ENCODE measurements at places on chromosomes 5 and 9.

DNA sequence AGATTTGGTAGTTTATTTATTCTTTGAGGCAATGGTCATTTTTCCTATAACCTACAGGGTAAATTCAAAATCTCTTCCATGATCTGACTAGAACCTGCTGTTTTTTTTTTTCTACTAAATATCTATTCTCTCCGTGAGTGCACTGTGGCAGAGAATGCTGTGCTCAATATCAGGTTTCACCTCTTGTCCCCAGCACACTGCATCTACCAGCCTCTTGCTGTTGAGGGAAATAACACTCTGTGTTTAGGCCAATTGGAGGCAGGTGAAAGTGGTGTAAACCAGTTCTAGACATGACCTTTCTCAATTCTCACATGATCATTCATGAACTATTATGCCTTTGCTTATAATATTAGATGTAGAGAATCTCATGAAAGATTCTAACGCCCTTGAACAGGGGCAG is 2365.9 kb downstream of the MAT2B start:
- no peak for DNase-seq

GRCh38 chr5:61653807-61654580 is 321.9 kb downstream of the ZSWIM6 start:
- no peak for DNase-seq

GRCh38 chr5:140345919-140346347 is 470 bp downstream of the HBEGF start:
- DNase-seq, result no peak

DNA sequence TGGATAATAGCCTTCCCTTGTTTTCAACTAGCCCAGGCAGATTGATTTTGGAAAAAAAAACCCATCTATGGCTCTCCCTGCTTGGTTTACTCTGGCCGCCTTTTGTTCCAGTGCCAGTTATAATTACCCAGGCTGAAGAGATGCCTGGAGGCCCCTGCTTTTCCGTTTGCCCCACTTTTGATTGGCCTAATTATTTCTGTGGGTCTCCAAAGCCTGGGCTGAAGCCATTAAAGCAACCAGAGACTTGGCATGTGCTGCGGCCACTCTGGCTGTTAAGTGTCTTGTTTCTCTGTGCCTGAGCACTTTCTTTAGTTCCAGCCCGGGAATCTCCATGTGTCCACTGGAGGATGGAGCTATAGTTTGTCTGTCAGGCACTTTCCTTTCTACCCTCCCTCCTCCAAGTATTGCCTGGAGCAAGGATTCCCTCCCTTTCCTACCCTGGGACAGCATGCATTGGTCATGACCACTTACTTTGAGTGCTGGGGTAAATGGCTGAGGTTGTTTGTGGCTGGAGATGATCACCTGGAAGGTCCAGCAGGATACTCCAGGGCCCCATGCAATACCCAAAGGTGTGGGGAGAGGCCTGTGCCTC is 105.1 kb upstream of the CTSL start:
- DNase-seq, result no peak

- DNase-seq, result no peak
These were observed 608.6 kb upstream of the DAB2 start for GRCh38 chr5:40033411-40033810.

GRCh38 chr5:115806986-115807653 is 9.3 kb downstream of the CDO1 start:
- DNase-seq, result no peak

GRCh38 chr5:135891268-135891667 is 4.4 kb downstream of the IL9 start:
- no peak for DNase-seq

DNA sequence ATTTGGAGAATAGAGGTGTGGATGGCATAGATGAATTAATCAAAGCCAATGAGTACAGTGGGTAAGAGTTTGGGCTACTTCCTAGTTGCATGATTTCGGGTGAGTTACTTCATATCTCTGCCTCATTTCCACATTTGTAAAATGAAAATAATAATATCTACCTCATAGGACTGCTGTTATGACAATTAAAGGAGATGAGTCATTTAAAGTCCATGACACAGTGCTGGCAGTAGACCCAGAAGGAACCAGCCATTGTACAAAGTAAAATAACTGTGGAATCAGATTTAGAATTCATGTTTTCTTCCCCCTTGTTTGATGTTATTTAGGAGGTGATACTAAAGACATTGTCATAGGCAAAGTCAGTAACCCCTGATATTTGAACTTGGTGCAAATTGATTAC is 139.5 kb upstream of the SLC27A6 start:
- no peak for DNase-seq

DNA sequence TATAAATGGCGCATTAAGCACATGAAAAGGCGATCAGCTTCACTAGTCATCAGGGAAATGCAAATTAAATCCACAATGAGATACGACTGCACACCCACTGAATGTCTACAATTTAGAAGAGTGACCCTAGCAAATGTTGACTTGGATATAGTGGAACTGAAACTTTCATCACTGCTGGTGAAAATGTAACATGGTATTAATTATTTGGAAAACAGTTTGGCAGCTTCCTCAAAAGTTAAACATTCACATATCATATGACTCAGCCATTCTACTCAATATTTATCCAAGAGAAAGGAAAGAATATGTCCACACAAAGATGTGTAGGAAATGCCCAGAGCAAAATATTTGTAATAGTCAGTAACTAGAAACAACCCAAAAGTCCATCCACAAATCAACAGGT is 146.5 kb downstream of the LPAR1 start:
- no peak for DNase-seq

DNA sequence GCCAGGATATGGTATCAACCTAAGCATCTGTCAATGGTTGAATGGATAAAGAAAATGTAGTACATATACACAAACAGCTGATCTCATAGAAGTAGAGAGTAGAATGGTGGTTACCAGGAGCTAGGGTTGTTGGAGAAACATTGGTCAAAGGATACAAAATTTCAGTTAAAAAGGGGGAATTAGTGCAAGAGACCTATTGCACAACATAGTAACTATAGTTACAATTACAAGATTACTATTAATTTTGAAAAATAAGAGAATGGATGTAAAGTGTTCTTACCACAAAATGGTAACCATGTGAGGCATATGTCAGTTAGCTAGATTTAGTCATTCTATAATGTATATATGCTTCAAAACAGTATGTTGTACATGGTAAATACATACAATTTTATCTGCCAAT is 28.8 kb upstream of the ELOVL7 start:
- no peak for DNase-seq

DNA sequence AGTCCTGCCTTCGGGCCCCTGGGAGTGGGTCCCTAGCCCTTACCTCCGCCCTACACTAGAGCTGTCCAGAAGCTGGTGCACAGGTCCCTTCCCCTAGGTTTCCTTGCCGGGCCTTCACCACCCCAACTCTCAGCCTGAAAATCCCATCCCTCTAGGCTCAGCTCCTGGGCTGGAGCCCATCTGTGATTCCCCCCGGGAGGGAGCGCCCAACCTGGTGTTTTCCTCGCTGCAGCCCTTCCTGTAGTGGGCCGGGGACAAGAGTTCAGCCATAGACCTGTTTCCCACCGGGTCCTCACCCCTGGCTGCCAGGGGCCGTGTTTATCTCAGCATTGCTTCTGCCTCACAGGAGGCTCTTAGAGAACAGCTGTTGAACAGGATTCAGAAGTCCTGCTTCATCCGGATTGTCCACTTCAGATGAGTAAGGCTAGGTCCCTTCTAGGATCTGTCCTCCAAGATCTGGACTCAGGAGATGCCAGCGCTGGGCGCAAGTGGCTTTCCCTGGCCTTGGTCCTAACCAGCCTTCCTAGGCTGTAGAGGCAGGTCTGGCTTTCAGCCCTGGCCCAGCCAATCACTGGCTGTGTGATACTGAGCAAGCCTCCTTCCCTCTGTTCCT is 965 bp downstream of the GLIPR2 start:
- DNase-seq, result no peak

DNA sequence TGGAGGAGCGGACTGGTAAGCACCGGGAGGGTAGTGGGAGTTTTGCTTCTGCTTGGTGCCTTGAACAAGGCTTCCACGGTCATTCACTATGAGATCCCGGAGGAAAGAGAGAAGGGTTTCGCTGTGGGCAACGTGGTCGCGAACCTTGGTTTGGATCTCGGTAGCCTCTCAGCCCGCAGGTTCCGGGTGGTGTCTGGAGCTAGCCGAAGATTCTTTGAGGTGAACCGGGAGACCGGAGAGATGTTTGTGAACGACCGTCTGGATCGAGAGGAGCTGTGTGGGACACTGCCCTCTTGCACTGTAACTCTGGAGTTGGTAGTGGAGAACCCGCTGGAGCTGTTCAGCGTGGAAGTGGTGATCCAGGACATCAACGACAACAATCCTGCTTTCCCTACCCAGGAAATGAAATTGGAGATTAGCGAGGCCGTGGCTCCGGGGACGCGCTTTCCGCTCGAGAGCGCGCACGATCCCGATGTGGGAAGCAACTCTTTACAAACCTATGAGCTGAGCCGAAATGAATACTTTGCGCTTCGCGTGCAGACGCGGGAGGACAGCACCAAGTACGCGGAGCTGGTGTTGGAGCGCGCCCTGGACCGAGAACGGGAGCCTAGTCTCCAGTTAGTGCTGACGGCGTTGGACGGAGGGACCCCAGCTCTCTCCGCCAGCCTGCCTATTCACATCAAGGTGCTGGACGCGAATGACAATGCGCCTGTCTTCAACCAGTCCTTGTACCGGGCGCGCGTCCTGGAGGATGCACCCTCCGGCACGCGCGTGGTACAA is 556 bp downstream of the PCDHGC3 start:
- no peak for DNase-seq

- DNase-seq, result no peak
These were observed 72.5 kb downstream of the AP3B1 start for GRCh38 chr5:78221964-78222451.

DNA sequence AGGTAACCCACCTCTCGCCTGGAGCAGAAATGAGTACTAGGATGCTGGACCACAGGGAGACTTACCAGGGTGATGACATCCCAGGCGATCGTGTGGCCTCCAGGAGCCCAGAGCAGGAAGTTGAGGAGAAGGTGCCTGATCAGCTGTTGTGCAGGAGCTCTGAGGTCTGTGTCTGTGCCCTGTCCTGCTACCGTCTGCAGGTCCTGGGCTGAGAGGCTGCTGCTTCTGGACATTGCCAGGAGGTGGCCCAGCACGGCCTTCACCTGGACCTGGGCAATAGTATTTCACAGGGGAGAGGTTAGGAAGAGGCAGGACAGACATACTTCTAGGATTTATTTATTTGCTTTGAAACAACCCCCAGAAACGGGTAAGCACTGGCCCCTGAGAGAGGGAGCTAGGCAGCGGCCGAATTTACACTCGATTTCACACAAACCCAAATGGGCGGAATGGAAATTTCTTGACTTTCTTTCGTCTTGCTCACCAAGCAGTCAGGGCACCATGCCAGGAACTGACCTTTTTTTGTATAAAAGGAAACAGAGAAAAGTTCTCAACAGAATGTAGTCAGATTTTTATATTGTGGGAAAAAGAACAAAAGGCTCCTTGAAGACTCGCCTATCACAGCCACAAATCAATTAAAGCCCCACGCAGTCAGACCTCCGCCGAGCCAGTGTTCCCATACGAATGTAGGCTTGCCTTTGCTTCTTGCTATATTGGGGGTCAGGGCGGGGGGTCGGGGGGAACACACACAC is 210.3 kb downstream of the FANCC start:
- no peak for DNase-seq

GRCh38 chr9:3337515-3338225 is 188.1 kb downstream of the RFX3 start:
- DNase-seq, result no peak

GRCh38 chr5:39424736-39425637 is at the start of gene DAB2:
DAB2 (minus strand) TSS chr5:39424980; CDS start chr5:39394320, 30,660 bp downstream.
- peak; percentile 74 for DNase-seq

GRCh38 chr9:124776954-124777648 is at the start of gene OLFML2A:
OLFML2A (plus strand) TSS chr9:124777133; CDS start chr9:124777271, 138 bp downstream.
- no peak for DNase-seq

DNA sequence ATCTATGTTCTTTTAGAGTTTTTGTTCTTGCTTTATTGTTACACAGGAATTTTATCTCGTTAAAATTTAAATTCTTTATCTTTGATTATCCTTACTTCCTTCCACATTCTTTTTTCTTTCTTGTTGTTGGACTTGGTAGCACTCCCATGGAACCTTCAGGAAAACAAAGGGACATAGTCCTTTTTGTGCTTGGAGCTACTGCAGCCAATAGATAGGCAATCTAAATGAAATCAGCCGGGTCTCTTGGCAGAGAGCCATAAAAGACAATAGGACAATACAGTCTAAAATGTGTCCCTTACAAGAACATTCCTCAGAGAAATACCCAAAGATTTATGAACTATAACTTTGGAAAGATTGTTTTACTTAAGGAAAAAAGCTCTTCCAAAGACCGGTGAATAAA is 548.1 kb upstream of the C9orf72 start:
- DNase-seq, result no peak

- DNase-seq, result no peak
These were observed 271.5 kb downstream of the ADGRV1 start for GRCh38 chr5:90830058-90830457.

GRCh38 chr9:127022913-127023660 is 99.3 kb downstream of the ANGPTL2 start:
- no peak for DNase-seq

DNA sequence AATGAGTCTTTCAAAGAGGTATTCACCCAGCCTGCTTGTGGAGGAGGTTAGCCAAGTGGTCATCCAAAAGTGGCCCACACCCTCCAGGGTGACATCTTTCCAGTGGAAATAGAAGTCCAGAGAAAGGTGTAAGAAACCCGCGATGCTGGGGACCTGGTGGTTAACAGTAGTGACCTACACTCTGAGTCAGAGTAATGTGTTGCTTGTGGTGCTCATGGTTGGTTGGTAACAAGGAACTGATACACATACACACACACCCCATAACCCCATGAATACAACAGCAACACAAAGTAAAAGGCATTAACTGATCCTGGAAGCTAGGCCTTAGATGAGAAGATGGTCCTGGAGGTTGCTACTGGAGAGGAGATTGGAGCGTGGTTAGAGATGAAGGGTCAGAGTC is 26.9 kb downstream of the MRPS30 start:
- no peak for DNase-seq

- DNase-seq, result no peak
These were observed 264.7 kb downstream of the TRIM32 start for GRCh38 chr9:116951588-116952435.

DNA sequence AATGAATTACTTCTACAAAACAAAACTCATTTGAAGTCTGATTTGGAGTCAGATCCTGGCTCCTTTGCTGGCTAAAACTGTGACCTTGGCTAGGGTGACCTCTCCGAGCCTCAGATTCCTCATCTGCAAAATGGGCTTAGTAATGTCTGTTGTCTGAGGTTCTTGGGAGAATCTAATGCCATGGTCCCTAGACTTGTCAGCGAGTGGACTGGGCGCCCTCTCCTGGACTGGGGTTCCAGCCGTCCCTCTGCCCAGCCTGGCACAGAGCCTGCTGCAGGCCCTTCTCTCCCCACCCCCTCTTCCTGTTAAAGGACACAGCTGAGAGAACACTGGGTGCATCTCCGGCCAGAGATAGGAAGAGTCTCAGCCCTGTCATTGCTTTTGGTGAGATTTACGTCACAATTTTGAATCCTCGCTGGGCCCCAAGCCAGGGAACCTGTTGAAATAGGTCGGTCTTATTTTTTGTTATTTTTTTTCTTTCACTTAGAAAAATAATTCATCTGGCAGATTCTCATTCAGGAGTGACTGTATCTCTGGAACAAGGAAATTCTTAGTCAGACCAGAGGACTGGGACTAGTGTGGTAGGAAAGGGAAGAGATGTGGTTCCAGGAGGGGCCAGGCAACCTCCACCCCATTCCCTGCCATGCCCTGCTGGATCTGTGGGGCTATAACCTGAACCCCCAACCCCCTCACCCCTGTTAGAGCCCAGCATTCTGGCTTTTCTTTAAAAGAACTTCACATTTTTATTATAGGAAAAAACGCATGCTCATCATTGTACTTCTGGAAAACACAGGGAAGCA is 48.2 kb upstream of the RPL26L1 start:
- no peak for DNase-seq

All from RWPE2 (cell line).